Adipose tissue (tissue), 3 donors: ENCODE measurements at places on chromosomes 12 and 14. TPM values are rescaled to one million over a fixed set of nuclear protein-coding genes. Genes with fewer than 3 reads are reported as not detected.

CNTN1 gene
- polyA plus RNA-seq = 1.7 TPM

SOS2 gene
- 13.4 TPM for polyA plus RNA-seq

CIROP gene
- polyA plus RNA-seq = 0.03 TPM

PTCSC3 gene
- polyA plus RNA-seq = not detected

WDHD1 gene
- polyA plus RNA-seq = 0.59 TPM

MANSC1 gene
- polyA plus RNA-seq = 14.2 TPM

KRT72 gene
- polyA plus RNA-seq = 0.13 TPM

JKAMP gene
- 13.3 TPM for polyA plus RNA-seq

CELA1 gene
- polyA plus RNA-seq = not detected

PRR4 gene
- polyA plus RNA-seq = 0.59 TPM

ALDH1L2 gene
- polyA plus RNA-seq = 12.5 TPM
